ENCODE measurements at places on chromosomes 3 and 15. TPM values are rescaled to one million over a fixed set of nuclear protein-coding genes. Genes with fewer than 3 reads are reported as not detected.
A peak's percentile ranks its signal among the peaks of the same experiment; 100 is the strongest.

- H3K27ac ChIP-seq = no peak overlapping the region
- H3K4me3 ChIP-seq = no peak overlapping the region
- H3K27me3 ChIP-seq = no peaks in the 10 kb centered on the region
- no peaks in the 10 kb centered on the region for H3K36me3 ChIP-seq
These were observed 136.7 kb upstream of the TLE3 start for GRCh38 chr15:70234256-70234905.

Gene RTP1
- not detected for polyA plus RNA-seq

Gene WDR5B
- 7.3 TPM for polyA plus RNA-seq

DNA sequence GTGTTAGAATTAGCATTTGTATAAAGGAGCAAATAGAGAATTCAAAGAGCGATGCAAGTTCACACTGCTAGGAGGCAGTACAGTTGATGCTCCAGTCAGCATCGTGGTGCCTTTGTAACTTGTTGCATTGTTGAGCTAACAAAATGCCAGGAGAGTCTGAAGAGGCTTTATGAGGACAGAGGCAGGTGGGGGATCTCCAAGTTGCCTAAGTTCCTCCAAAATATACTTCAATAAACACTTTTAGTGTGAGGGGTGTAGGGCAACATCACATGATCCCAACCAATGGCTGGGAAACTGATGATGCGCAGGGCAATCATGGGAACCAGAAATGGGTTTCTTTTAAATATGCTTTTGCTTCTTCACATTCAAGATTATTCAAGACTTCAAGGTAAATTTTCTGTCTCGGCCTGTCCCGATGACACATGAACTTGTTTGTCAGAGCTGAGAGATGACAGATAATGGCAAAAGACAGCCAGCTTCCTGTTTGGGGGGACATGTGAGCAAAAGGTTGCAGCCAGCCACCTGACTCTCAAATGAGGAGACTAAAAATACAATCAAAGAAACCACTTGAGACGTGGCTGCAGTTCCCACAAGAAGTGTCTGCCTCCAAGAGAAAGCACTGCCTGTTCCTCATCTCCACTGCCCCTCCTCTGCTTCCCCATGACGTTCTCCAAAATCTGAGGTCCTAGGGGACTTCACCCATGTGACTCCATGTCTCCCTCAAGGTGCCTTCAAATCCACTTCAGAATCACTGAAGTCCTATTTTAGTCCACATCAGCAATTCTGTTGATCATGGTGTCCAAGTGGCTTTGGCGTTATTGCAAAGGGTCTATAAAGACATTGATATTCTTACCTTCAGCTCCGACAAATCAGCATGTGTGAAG lies 39.3 kb downstream of the KLHL6 start:
- no peaks in the 10 kb centered on the region for H3K27me3 ChIP-seq
- no peaks in the 10 kb centered on the region for H3K36me3 ChIP-seq
- peak overlapping the region; percentile 63 for H3K27ac ChIP-seq
- H3K4me1 ChIP-seq = peaks cover 46% of the 10 kb centered on the region
- DNase-seq = no peak

GRCh38 chr15:90957031-90957790 lies 2.5 kb downstream of the RCCD1 start:
- H3K36me3 ChIP-seq = peaks cover 65% of the 10 kb centered on the region
- no peak overlapping the region for H3K27ac ChIP-seq
- no peaks in the 10 kb centered on the region for H3K27me3 ChIP-seq
- H3K4me1 ChIP-seq = peaks cover 14% of the 10 kb centered on the region

DNA sequence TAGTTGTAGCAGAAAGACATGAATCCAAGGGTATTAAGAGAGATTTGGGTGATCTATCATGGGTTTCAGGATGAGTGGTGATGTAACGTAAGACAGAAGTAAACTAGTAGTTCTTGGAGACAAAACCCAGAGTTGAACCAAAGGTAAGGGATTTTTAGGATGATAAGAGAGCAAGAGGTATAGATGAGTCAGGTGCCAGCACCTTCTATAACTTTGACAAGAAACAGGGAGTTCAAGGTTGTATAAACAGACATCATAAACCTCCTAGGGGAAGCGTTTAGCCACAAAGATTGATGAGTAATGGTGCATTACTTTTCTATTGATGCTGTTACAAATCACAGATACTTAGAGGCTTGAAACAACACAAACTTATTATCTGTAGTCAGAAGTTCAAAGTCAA lies 447.3 kb upstream of the ARHGEF26 start:
- no peaks in the 10 kb centered on the region for H3K27me3 ChIP-seq
- no peaks in the 10 kb centered on the region for H3K36me3 ChIP-seq
- no peaks in the 10 kb centered on the region for H3K4me1 ChIP-seq
- no peak for DNase-seq
- no peak overlapping the region for H3K27ac ChIP-seq
